ENCODE measurements at places on chromosomes 4 and X.
A peak's percentile ranks its signal among the peaks of the same experiment; 100 is the strongest.

DNA sequence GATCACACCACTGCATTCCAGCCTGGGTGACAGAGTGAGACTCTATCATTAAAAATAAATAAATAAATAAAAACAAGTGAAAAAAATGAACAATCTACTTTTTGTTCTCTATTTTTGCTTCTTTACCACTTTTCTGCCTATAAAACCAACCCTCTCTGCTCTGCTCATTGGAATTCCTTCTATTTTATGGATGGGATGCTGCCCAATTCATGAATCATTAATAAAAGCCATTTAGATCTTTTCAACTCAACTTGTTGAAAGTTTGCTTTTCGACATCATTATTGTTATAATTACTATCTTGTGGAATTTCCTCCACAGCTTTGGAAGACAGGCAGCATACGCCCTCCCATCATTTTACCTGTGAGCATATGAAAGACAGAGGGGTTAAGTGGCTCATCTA, 52.1 kb upstream of the SMIM10 start:
- DNase-seq = no peak

GRCh38 chr4:16665942-16666551, 232.4 kb downstream of the LDB2 start:
- no peak for DNase-seq

GRCh38 chr4:36211084-36211483, 33.2 kb downstream of the ARAP2 start:
- DNase-seq = no peak

- DNase-seq = no peak
Observed at GRCh38 chr4:79232540-79232939, 93.3 kb downstream of the NAA11 start.

DNA sequence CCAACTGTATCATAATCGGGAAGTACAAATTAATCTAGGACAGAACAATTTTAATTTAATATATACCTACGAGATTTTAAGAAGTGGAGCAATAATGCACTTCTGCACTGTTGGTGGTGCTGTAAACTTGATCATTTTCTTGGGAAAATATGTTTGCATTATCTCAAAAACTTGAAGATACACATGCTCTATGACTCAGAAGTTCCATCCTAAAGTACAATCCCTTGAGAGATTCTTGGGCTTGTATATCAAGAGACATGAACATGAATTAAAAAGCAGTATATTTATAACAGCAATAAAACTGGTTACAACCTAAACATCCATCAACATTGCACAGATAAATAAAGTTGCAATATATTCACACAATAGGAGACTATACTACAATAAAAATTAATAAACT, 168.8 kb downstream of the CLCN4 start:
- DNase-seq = no peak

DNA sequence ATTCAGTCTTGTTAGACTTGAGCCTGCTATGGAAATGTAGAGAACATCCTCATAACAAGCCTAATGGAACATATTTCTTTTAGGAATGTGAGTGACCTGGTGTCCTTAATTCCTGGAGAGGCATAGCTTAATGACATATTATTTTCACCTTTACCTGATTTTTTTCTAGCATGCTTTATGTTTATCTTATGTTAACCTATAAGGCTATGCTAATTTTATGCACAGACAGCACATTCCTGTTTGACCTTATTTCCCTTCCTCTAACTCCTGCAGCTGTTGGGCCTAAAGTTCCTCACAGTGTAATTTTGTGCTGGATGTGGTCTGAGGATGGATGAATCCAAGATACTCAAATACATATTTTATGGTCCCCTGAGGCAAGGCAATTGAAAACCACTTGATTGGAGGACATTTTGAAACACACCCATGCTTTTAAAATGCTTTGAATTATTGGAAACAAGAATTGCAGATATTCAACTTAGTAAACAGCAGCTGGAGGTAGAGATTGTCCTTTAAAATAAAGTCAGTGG, 111.5 kb downstream of the LARP7 start:
- DNase-seq = no peak

DNA sequence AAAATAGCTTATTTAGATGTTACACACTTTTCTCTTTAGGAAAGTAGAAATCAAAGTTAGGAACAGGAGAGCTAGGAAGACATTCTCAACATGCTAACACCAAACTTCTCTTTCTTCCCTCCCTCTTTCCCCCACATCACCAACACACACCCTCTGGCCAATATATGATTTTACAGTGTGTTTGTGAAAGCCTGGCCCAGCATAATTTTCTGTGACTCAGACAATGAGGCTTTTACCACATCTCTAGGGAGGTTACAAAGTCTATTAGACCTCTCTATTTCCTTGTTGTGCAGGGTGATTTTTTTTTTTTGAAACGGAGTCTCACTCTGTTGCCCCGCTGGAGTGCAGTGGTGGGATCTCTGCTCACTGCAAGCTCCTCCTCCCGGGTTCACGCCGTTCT, 189.9 kb downstream of the AASDH start:
- DNase-seq = no peak

DNA sequence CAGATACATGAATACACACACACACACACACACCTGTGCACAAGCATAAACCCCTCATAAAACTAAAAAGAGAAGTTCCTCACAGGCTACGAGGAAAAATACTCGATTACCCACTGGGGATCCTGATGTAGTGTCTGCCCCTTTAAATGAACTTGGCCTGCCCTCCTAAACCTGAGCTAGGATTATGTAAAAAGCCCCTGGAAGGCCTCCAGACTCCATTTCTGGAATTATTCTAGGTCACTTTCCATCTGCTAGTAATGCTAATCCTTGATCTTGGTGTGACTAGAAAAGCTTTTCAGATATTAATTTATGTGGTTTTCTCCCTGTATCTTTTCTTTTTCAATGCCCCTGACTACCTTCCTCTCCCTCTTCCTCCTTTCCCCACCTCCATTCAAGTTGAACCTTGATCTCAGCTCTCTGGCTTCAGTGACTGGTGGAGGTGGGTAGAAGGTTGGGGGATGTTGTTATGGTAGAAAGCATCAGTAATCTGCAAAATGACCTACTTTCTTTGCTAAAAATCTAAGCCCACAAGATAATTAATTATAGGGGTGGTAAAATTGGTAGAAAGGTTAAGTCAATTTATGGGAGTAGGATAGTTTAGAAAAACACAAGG, 25.5 kb upstream of the ZNF330 start:
- no peak for DNase-seq

DNA sequence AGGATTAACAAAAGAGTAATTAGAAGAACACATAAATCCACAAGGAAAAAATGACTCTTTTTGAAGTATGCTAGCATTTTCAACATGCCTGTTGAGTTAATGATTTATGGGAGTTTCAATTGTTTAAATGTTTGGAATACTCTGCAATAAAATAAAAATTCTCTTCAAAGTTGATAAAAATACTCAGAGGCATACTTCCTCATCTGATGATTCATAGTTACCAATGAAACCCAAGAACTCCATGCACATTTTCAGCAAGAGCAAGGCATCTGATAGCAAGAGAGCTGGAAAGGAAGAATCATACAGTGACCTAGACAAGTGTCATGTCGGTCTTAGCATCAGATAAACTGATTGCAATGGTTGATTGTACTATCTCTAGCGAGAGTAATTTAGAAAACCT, 443.7 kb upstream of the ATOH1 start:
- no peak for DNase-seq

GRCh38 chrX:107840971-107841370, 15.3 kb downstream of the MID2 start:
- no peak for DNase-seq

DNA sequence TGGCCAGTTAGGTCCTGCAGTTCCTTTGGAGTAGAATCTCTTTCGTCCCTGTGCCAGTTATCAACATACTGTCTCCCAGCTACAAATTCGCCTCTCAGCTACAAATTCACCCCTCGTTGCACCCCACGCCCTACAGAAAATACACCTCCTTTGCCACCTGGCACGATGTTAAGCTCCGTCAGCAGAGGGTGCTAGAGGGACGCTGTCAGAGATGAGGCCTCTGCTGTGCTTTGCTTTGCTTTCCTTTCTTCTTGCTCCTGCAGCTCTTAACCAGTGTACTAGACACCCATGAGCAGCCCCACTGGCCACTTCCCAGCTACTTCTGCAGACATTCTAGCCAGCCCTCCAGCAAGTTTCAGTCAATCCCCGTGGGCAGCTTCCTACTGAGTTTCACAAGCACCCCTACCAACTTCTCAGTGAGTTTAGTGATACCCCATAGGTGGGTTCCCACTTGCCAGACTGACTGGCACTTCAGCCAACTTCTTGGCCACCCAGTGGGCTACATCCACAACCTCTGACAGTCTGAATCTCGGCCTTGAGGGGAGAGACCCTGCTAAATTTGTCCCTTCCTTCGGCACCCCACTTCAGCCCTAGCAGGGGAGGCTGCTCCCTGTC, 21.8 kb downstream of the HAUS3 start:
- peak; percentile 46 for DNase-seq

- no peak for DNase-seq
Observed at GRCh38 chrX:42776195-42776594, 1.8 kb downstream of the PPP1R2C start.

DNA sequence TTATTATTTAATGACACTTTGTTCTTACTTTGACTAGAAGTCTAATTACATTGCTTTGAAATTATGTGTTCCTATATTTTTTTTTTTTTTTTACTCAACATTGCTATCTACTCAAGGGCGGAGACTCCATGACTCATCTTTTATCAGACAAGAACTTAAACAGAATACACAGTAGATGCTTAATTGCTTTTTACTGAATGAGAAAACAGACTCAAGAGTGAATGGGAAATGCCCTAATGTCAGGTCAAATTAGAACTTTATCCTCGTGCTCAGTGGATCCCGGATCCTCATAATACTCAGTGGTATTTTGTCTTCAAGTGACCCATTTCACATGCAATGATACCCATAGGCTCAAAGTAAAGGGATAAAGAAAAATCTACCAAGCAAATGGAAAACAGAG, 954.5 kb upstream of the IGFBP7 start:
- no peak for DNase-seq

DNA sequence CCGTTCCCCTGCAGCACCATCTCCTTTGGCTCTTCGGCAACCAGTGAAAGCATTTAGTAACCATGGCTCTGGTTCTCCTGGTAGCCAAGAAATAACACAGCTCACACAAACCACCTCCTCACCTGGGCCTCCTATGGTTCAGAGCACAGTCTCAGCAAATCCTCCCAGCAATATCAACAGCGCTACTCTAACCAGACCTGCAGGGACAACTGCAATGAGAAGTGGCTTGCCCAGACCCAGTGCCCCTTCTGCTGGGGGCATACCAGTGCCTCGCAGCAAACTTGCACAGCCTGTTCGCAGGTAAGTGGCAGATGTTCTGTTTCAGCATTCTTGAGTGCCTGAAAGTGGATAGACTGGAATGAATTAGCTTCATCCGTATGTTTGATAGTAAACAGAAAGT, 63.0 kb upstream of the SLC10A4 start:
- no peak for DNase-seq

DNA sequence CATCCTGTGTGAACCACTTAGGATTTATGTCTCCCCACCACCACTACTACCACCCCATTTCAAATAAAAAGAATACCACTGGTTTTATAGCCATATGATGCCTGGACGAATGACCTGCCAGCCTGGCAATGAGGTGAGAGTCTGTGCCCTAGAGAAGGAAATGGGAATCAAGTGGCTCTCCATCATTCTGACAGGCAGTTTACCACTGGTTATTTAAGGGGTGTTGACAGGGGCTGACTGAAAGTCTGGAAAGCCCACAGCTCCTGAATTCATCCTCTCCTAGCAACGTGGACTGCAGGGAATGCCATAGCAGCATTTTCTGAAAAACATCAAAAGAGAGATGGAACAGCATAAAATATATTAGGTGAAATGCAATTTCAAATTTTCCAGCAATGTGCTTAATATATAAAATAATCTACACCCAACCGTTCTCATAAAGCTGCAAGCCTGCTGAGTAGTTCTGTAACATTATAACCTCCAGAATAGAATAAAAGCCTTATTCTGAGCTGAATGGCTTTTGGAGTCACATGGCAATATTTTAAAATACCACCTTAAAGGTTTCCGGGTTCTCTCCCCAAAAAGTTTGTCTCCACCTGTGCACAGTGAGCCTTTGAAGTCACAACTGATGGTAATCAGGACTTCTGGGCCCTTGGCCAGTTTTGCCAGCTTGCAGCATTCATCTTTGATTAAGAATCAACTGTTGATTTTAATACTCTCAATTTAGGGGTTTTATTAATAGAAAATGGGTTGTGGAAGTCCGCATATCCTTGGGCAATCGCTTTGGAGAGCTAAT, 121.5 kb downstream of the DCTD start:
- no peak for DNase-seq

DNA sequence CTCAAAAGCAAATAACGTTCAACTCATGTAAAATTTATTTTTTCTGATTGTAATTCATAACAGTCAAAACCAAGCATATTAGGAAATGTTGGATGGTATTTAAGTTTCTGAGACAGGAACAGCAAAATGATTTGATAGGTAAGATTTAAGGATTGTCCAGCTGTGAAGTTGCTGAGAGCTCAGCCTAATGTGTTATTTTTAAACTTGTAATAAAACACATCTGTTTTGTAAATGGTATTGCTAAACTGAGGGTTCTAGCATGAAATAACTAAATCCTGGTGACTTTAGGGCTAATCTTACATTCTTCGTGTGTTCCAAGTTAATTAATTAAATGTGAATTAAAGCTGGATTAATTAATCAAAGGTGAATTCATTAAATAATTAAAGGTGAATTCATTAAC, 13.3 kb downstream of the TLR10 start:
- DNase-seq = no peak

GRCh38 chr4:187212446-187213080, 488.9 kb upstream of the FAT1 start:
- no peak for DNase-seq

GRCh38 chr4:5460106-5460801, 248.1 kb downstream of the EVC2 start:
- peak; percentile 4 for DNase-seq

DNA sequence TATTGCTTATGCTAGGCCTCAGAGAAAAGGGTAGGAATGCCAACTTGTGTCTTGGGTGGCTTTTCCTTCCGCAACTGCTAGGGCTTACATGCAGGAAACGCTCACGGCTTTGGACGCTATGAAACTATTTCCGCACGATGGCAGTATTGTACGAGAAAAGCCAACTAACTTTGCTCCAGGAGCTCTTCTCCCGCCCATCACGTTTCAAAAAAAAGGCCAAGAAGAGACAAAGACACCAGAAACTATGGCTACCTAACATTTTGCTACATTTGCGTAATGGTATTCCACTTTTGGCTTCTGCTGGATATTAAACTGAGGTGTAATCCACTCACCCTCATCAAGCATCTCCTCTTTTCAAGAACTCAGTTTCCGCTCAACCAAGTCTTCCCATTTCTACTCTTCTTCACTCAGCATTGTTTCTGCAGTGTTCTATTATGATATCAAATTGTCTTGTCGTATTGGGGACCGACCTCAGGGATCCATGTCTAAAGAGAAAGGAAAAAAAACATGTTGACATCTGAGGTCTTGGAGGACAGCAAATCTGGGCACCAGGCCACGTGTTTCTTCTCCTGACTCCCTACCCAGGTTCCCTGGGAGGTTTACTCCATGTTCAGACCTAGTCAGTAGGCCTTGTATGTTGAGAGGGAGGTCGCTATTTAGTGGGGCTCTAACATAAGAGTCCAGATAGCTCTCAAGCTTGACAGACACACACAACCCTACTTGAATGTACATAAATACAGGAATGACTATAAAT, 239.4 kb upstream of the STK26 start:
- DNase-seq = peak; percentile 74
